ENCODE measurements at places on chromosomes 6 and 20.

- DNase-seq, result no peak
Measured at GRCh38 chr6:13847326-13848050, 33.1 kb upstream of the MCUR1 start.

DNA sequence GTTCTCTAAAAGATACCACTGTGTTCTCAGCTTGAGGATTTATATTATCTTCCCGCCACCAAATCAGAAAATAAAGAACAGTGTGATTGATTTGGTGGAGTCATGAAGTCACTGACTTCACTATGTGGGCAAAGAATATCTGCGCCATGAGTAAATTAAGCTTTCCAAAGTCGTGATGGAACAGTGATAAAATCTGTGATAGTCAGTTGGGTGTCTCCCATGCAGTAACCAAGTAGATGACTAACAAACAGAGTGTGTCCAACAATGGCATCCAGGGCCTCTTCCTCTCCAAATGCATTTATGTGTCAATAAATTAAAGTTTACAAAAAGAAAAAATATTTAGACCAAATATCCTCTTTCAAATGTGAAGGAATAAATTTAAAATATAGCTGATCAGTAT is 87.0 kb upstream of the DST start:
- DNase-seq, result no peak

- peak; percentile 52 for DNase-seq
Measured at GRCh38 chr6:52286798-52287432, 2.4 kb upstream of the MCM3 start.

DNA sequence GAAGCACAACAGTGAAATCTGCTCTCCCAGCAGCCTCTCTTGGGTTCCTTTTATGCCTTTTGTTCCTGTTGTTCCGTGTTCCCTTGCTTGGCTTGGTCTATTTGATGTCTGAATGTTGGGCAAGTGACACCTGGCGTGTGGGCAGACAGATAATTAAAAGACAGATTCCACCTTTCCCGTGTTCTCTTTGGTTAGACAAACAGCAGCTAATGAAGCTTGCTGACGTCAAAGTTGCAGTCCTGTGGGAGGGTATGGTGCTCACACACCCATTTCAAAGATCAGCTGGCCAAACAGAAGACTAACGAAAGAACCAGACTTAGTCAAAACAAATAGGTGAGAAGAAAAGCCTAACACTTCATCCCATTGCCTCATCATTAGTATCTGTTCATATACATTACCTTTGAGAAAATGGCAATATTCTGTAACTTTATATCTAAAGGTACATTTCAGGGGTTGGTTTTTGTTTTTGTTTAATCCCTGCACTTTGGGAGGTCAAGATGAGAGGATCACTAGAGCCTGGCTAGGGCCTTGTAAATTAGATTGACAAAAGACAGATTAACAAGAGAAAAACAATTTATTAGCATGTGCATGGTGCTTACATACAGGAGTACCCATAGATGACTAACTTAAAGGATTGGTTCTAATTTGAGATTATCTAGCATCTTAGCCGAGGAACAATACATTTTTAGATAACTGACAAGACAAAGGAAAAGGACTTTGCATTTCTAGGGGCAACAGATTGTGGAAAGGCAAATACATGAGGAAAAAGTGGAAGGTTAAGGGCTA is 48.9 kb upstream of the TNFRSF21 start:
- DNase-seq, result no peak

DNA sequence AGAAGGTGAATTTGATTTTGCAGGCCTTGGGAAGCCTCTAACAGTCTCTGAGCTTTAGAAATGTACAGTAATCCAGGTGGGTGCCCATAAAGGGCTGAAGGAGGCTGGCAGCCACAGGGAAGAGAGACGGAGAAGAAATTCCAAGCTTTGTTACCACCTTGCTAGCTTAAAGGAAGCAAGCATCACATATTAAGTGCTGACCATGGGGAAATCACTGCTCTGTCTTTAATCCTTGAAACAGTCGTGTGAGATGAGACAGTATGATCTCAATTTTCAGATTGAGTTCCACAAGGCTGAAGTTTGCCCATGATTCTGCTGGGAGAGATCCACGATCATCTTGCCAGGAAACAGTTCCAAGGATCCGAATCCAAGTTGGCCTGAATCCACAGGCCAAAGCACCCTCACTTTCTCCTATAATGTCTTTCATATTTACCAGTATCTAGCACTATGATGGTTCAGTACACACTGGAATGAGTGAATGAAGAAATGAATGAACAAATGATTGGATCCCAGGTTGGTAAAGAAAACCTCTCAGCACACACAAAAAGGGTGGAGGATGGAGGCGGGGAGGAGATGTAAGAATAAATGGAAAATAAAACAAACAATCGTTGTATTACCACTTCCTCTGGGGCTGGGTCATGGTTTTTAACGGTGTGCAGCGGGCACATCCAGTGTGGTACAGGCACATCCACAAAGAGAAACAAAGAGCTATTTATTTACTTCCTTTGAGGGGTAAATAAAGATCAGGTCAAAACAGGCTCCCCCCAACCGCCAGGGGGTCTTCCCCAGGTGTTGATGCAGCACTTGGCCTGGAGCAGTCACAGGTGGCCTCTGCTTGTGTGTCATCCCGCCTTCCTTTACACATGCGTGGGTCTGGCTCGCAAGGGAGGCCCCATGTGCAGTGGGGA is 28.2 kb upstream of the TAF8 start:
- DNase-seq, result peak; percentile 43

DNA sequence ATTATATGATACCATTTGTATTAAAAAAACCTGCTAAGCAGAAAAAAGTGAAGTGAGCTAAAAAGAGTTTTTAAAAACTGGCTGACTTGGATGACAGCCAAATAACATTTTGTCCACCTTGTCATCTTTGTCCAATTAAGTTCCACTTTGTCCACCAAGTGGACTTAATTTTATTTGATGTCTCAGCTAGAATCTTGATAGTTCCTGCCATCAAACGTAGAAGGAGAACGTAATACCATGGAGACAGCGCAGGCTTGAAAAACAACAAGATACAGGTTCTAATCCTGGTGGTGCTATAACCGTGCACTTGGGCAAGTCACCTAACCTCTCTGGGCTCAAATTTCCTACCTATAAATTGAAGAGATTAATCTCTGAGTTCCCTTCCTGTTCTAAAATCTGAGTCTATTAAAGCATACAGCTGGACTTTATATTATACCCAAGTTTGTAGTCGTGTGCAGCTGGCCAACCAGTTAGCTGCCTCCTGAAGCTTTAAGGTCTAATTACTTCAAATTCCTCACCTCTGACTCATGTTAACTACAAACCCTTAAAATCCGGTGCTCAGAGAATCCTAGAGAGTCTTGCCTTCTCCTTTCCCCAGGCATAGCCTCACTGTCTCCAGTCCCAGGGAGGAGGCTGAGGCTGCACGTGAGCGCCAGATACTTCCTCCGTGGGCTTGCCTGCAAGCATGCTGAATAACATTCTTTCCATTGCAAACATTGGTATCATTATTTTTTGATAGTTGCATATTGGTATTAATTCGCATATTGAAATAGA is 16.8 kb downstream of the TMEM244 start:
- no peak for DNase-seq

- no peak for DNase-seq
Measured at GRCh38 chr6:108675226-108676200, 114.8 kb downstream of the FOXO3 start.

GRCh38 chr6:160457823-160458222 is 109.6 kb downstream of the SLC22A3 start:
- no peak for DNase-seq

DNA sequence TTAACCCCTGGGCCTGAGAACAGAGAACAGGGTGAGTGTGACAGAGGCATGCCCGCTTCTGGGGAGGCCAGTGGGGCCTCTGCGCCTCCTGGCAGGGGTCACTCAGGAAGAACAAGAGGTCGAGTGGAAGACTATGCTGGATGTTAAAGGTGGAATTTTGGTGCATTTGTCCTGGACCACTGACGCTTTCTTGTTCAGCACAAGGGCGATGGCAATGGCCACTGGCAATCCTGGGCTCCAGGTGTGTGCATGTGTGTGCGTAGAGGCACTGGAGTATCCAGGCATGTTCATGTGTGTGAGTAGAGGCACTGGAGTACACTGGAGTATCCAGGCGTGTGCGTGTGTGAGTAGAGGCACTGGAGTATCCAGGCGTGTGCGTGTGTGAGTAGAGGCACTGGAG is 23.5 kb upstream of the NPBWR2 start:
- DNase-seq, result no peak

DNA sequence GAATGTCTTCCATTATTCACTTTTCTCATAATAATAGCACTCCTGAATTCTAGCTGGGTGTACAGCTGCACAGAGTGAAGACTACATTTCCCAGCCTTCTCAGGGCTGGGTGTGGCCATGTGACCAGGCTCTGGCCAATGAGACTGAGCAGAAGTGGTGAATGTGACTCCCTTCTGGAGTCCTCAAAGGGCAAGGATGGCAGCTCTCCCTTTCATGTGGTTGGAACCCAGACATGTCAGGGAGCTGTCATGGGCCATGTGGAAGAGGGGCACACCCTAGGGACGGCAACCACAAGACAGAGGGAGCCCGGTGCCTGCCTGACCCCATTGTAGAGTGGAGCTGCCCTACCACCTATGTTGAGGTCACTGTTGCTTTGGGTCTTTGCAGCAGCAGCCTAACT is 312.8 kb upstream of the SULF2 start:
- no peak for DNase-seq

DNA sequence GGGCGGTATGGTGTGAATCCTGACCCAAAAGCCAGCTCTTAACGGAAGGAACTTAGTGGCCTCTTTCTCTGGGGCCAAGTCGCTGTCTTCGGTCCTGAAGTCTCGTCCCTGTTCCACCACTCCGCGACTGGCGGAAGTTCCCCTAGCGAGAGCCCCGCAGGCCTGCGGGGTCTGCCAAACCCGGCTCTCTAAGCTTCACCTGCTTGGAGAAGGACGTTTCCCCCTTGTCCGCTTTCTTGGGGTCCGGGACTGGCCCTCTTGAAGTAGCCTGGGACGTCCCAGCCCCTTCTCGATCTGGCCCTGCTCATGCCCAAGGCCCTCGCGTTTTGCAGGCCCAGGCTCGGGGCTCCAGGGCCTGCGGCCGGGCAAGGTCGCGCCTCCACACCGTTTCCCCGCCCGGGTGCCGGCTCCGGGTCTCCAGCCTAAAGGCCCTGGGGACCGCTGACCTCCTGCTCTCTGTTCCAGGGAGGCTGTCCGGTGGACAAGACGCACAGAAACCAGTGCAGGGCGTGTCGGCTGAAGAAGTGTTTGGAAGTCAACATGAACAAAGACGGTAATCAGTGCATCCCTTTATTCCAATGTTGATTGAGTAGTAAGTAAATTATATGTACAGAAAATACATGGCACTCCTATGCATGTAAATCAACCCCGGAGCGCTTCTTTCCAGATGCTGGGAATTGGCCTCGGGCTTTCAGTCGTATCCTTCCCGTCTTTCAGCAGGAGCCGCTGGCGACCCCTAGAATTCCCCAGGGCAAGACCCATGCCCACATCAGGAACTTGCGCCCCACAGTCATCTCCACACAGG is 8.8 kb downstream of the NR2E1 start:
- DNase-seq, result no peak

- DNase-seq, result no peak
Measured at GRCh38 chr6:13494137-13494536, 6.7 kb upstream of the GFOD1 start.

DNA sequence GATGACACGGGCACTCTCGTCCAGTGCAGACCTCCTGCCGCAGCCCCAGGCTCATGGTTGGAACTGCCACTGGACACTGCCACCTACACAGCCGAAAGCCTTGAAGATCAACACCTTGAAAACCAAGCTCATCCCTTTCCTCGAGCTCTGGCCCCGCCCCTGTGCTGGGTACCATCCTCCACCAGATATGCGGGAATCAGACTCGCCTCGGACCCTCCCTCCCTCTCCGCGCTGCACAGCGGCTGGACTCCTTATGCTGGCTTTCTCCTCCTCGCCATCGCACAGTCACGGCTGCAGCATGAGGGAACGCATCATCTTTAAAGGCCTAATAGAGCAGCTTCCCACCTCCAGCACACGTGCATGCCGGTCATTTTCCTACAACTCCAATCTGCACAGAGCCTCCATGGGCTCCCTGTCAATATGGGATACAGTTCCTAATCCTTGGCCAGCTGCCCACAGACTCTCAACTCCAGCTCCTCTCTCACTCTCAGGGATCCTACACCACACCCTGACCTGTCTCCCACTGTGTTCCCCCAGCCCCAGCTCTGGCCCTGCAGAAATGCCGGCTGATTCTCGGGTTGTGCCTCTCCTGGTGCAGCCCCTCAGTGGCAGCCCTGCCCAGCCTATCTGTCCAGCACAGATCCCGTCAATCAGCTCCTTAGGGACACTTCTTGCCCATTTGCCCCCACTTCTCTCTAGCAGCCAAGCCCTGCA is 23.2 kb downstream of the TXNDC5 start:
- no peak for DNase-seq

DNA sequence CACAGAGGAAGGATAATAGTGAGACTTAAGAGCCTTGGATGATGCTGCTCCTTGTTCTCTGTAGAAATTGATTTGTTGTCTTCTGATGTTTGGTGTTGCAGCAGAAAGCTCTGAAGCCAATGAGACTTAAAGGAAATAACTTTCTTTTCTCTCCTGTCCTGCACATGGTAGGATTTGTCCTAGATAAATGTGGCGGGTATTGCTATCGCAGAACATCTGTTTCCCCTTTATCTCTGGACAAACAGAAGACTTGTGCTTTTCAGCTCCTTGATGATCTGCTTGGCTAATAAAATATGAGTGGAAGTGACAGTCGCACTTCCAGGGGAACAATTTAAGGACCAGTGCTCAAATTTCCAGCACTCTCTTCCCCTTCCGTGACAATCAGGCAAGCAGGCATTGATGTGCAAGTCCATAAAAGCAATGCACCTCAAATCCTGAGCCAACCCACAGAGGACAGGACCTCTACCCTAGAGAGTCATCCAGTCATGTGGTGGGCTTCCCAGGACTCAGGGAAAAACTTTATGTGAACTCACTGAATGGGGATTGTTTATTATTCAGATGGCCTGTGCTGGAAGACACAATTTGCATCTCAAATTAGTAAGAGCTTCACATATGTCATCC is 9.9 kb upstream of the NCR2 start:
- no peak for DNase-seq

DNA sequence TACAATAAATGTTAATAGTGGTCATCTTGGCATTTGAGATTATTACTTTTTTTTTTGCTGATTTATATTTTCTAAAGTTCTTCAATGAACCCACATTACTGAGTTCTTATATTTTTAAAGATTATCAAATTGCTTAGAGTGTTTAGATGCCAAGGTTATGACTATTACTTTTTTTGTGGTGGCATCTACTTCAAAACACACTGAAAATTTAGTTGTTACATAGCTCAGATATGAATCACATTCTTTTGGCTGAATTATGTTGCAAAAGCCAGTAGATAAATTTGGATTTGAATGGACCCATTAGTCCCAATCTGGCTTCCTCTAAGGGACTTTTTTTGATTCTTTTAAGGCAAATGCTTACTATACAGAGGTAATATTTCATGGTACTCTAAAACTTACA is 8.9 kb downstream of the UTRN start:
- no peak for DNase-seq

- DNase-seq, result peak; percentile 48
Measured at GRCh38 chr20:35883778-35884540, 70.3 kb downstream of the SCAND1 start.
